ENCODE measurements at places on chromosomes 13 and 19.

- no peak for DNase-seq
Measured at GRCh38 chr13:30113983-30114570, 193.3 kb downstream of the KATNAL1 start.

DNA sequence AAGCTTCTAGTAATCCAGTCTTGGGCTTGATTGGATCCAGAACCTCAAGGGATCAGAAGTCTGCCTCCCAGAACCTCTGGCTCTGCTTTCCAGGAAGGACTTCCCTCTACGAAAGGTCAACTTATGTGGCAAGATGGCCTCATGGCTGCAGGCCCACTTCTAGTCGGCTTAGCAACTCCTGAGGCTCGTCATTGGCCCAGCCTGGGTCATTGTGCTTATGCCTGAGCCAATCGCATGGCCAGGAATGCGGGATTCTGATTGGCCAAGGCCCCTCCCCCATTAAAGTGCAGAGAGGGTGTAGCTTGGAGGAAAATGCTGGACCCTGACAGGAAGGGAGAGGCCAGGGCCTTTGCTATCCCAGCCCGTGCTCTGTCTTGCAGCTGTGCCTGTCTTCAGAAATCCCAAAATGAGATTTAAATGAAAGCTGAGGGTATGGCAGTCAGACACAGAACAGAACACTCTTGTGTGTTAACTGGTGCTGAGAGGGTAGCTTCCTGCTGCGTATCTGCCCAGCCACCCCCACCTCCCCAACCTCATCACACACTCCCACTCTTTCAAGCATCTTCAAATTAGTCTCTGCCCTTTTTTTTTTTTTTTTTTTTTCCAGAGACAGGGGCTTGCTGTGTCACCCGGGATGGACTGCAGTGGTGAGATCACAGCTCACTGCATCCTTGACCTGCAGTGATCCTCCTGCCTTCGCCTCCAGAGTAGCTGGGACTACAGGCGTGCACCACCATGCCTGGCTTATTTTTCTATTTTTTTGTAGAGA, 5.5 kb upstream of the CCNE1 start:
- DNase-seq = peak; percentile 10

DNA sequence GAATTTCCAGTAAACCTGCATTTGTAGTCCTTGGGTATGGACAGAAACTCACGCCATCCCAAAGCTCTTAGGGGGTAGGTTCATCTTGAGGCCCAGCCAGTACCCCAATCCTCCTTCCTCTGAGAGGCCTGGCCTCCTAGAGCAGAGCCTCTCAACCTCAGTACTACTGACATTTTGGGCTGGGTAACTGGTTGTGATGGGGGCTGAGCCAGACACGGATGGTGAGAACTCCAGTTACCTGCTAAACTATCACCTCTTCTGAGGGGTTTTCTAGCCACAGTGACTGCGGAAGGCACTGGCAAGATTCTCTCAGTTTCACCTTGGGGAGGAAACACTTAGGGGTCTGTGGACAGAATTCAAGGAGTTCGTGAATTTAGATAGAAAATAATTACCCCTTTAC, 156.2 kb downstream of the CACNA1A start:
- no peak for DNase-seq

GRCh38 chr19:58277748-58278540, 811 bp upstream of the ZNF8 start:
- no peak for DNase-seq

- peak; percentile 46 for DNase-seq
Measured at GRCh38 chr19:2049741-2050348, 1.2 kb downstream of the MKNK2 start.

- no peak for DNase-seq
Measured at GRCh38 chr13:30824651-30825050, 81.4 kb upstream of the MEDAG start.

DNA sequence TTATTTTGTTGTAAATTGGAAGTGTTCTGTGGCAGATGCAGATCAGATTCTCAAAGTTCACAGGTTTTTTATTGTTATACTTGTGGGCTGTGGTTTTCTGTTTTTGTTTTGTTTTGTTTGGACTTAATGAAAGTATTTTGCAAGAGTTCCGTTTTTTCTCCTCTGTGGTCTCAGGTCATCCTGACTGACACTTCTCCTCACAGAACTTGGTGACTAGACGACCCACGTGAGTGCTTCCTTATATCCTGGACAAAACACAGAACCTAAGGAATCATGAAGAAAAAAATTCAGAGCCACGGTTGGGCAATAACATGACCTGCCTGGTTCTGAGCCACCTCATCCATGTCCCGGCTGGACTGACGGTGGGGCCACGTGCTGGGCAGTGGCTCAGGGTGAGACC, 2.5 kb upstream of the RFPL4AL1 start:
- no peak for DNase-seq

- no peak for DNase-seq
Measured at GRCh38 chr19:33704271-33704670, 82.5 kb downstream of the CHST8 start.

DNA sequence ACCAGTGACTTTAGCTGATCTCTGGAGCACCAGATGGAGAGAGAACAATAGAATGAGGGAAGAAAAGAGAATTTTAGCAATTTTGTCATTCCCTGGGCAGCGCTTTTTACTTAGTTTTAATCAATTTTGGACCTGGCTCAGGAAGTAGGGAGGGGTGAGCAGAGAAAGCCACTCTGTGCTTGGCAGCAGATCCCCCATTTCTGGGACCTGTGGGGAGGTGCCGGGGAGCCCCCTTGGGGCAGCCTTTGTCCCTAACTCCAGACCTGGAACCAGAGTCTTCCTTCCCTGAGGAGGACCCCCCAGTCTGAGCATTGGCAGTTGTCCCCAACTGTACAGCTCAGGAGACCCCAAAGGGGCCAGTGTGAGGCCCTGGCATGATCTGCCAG, 10.5 kb downstream of the LYL1 start:
- DNase-seq = no peak

- DNase-seq = peak; percentile 87
Measured at GRCh38 chr13:72530471-72530870, 197.0 kb downstream of the MZT1 start.

DNA sequence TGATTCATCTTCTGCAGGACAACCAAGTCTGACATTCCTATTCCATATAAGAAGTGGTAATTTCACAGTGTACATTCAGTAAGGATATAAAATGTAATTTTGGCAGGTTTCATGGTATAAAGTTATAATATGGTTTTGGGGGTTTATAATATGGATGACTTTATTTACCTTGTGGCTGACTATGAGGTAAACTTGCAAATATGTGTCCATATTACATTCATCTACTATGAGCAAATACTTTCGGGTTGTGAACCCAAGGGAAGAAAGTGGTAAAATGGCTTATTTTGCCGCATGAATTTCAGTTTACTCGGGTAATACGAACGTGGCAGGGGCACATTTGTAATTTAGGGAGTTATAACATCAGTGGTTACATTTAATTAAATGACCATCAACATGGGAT, 86.7 kb upstream of the TNFSF11 start:
- no peak for DNase-seq

- DNase-seq = peak; percentile 83
Measured at GRCh38 chr13:50574731-50575130, 268.8 kb downstream of the DLEU7 start.

DNA sequence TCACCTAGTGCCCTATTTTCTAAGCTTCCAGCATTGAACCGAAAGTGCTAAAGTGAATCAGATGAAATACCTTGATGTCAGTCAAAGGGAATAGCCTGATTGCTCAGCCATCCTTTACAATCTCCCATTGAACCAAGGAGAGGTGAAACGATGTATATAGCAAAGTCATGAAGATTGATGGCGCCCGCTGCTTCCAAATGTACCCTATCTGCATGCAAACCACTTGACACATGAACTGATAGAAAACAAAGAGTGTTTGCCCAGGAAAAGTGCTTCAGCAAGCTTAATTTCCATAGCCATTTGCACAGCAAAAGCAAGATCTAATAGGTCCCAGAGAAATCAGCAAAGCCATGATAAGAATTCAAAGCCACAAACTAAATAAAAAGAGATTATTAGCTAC, 624.9 kb upstream of the PCDH9 start:
- no peak for DNase-seq

DNA sequence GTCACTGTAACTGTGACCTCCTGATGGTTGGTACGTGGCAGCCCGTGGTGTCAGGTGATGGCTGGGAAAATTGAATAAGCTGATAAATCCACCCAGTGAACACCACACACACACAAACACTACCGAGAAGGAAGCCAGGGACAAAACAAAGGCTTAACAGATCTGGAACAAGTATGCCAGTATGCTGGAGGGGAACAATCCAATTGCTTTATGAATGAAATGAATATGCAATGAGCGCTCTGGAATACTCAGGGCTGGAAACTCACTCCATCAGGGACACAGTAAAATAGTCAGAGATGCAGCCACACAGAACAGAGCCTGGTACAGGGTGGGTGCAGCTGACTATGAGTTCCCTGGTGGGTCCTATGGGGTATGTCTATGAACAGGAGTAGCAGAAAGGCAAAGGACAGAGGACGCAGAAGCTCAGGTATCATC, 16.7 kb downstream of the TMTC4 start:
- DNase-seq = no peak

GRCh38 chr19:3285647-3286176, 61.3 kb downstream of the CELF5 start:
- DNase-seq = no peak

- no peak for DNase-seq
Measured at GRCh38 chr19:49132974-49133609, 13.7 kb downstream of the PPFIA3 start.

GRCh38 chr19:3175781-3176714, 2.5 kb upstream of the S1PR4 start:
- peak; percentile 43 for DNase-seq

- no peak for DNase-seq
Measured at GRCh38 chr19:18520848-18521691, 800 bp downstream of the ELL start.

DNA sequence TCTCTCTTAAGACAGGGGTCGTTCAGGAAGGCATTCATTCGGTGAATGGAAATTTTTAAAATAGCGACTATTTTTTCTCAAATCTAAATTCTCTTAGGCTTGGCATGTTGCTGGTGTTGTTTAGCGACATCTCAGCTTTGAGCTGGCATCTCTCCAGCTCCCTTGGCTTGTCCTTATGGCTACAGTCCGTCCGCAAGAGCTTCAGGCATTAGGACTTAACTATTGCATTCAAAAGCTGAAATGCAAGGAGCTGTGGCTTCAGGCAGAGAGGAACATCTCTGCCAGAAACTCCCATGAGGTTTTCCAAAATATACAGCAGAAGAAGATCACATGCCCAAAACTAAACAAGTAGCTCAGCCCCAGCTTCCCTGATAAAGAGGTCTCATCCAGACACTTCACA, 578.5 kb downstream of the EFNB2 start:
- no peak for DNase-seq
